ENCODE measurements at places on chromosomes 2 and 18.

- DNase-seq = no peak
These were observed 135.2 kb downstream of the LAMA1 start for GRCh38 chr18:6982398-6982797.

- no peak for DNase-seq
These were observed 128.8 kb upstream of the MSH6 start for GRCh38 chr2:47653902-47654789.

- DNase-seq = no peak
These were observed 228.0 kb downstream of the ATAD2B start for GRCh38 chr2:23698721-23699579.

DNA sequence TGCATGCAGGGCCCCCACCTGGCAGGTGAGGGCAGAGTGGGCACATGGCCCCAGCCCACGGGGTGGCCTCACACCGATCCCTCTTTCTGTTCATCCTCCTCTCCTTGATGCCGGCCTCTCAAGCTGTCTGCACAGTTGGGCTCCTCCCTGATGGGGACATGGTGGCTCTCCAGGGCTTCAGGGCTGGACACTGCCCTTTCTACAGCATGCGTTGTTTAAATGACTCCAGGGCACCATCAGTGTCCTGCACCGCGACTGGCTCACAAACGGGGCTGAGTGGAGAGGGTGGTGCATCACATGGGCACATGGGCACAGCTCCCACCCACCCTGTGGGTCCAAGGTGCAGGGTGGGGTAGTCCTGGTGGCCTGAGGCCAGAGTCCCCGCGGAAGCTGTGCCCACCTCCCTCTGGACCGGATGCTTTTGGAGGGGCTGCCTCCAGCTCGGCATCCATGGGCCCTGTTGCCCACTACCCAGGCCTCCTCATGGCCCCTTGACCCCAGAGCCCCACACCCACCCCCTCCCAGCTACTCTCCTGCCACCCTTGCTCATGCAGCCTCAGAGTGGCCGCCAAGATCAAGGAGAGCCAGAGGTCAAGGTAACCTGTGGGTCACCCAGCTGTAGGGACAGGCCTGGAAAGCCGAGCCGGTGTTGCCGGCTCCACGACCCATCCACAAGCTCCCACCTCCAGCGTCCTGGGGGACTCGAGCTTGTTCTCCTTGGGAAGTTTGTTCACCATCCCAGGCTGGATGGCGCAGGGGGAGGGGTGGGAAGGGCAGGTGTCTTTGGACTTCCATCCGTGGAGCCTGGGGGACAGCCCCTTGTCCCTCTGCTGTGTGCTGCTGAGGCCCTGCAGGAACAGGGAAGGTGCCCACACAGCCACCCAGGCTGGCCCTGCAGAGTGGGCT lies 12.3 kb upstream of the SNED1 start:
- no peak for DNase-seq
